AML-193 (cell line): ENCODE measurements at places on chromosomes 2 and 18.

GRCh38 chr2:240806459-240806858, 13.6 kb downstream of the KIF1A start:
- DNase-seq: no peak

GRCh38 chr2:196481324-196481697, 158.2 kb upstream of the CCDC150 start:
- DNase-seq: no peak

DNA sequence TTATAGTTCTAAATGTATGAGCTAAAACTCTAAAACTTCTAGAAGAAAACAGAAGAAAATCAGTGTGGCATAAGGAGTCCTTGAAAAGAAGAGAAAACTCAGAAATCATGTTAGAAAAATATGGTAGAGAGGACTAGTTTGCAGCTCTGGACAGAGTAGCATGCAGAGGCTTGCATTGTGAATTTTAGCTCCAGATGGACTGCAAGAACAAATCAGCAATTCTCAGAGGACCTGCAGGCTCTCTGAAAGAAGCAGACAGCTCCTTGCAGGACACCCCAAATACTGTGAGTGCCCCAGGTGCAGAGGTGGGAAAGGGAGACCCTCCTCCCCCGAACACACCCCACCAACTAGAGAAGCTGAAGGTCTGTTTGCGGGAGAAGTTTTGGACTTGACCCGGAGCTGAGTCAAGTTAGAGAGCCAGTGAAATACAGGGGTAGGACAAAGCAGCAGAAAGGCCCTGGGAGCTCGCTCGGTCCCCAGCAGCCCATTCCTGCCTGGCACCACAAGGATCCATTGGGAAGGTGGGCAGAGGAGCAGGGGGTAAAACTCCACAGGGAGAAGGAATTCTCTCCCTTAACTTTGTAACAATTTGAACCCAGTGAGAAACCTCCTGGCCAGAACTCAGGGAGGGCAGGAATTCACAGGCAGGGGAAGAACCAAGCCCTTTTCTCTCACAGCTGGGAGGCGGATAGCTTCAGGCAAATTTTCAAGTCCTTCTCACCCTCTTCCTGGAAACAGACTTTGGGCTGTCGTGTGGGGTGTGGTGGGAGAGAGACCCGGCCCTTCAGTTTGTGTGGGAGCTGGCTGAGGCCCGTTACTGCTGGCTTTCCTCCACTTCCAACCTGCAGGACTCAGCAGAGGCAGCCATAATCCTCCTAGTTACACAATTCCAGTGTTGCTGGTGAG, 216.2 kb upstream of the SLC35G4 start:
- DNase-seq: no peak

DNA sequence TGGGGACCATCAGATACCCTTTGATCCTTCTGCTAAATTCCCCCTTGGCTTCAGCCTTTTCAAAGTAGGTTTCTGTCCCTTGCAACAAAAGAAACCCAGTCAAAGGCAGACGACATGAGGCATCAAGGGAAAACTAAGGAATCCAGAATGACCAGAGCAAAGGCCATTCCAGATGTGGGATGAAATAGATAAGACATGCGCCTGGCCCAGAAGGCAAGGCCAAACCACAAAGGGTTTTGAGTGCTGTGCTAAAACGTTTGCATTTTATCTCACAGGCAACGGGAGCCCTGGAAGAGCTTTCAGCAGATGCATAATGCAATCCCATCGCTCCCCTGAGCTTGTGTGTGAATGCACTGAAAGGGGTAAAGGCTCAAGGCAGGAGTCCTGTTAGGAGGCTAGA, 17.7 kb downstream of the CXCR1 start:
- DNase-seq: no peak

DNA sequence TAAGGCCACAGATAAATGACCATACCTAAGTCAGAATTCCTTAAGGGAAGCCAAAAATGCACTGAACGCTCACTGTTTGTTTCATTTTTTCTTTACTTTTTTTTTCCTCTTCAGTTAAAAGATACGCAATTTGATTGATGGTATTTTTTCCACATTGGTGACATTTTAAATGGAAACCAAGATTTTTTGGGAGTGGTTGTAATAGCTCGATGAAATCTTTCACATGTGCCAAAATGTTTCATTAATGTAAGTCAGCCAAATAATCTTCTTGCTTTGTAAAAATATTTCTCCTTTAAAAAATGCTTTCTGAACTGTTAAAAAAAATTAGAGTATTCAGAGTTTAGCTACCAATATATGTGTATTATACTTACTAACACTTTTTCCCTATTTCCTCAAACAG, 339.8 kb downstream of the ZEB2 start:
- DNase-seq: no peak
